D721Med (cell line): ENCODE measurements at places on chromosomes 7 and 10.
A peak's percentile ranks its signal among the peaks of the same experiment; 100 is the strongest.

- no peak for DNase-seq
Measured at GRCh38 chr7:28790467-28790866, 167.7 kb downstream of the TRIL start.

GRCh38 chr7:121547544-121548092, 151.5 kb upstream of the FAM3C start:
- no peak for DNase-seq

DNA sequence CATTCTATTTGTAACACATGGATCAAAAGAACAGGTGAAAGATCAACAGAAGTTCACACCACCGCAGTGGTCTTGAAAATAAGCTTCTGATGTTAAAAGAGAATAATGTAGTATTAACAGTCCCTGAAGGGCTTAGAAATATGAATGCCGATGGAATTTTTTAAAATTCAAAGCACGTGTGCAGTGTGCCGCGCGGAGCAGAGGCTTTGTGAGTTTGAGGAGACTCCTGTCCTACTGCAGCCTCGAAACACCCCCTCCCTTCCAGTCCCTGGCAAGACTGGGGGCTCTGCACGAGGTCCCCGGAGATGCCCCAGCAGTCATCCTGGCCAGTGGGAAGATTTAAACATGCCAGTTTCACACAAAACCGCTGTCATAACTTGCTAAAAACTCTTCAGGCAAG, 196.6 kb downstream of the DIP2C start:
- DNase-seq = no peak

DNA sequence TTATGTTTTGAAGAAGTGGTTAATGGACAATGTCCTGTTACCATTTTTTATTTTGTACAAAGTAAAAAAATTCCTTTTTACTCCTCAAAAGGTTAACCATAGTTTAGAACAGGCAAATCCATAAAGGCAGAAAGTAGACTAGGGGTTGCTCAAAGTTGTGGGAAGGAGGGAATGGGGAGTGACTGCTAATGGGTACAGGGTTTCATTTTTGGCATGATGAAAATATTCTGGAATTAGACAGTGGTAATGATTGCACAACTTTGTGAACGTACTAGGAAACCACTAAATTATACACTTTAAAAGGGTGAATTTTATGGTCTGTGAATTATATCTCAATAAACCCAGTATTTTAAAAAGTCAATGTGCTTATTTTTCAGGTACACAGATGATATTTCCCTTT, 35.4 kb upstream of the CDK14 start:
- DNase-seq = no peak

DNA sequence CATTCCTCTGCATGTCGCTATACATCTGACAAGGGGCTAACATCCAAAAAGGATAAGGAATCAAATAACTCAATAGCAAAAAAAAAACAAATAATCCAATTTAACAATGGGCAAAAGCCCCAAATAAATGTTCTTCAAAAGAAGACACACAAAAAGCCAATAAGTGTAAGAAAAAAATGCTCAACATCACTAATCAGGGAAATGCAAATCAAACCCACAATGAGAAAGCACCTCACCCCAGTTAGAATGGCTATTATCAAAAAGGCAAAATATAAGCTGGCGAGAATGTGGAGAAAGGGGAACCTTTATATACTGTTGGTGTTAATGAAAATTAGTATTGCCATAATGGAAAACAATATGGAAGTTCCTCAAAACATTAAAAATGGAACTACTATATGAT, 14.3 kb downstream of the ARHGAP12 start:
- no peak for DNase-seq

DNA sequence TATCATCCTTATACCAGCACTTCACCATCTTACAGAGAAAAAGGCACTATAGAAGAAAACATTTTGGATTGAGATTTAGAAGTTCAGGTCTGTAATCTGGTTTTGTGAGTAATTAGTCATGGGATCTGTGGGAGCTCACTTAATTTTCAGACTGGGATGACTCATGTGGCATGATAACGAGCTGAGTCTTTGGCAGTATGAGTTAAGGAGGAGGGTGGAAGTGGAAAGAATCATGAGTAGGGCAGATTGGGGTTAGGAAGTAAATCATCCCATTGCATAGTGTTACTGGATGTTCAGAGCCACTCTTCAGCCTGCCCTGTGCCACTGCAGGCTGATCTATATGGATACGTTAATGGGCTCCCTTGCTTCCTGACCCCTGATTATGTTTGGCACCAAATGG, 64.9 kb downstream of the ZNF92 start:
- no peak for DNase-seq

- DNase-seq = no peak
Measured at GRCh38 chr7:116075351-116076145, 45.0 kb upstream of the TFEC start.

- DNase-seq = no peak
Measured at GRCh38 chr10:84574102-84574501, 245.7 kb downstream of the CCSER2 start.

GRCh38 chr10:128245026-128245425, 118.8 kb upstream of the MKI67 start:
- DNase-seq = no peak

GRCh38 chr10:77625379-77625778, 12.2 kb downstream of the KCNMA1 start:
- DNase-seq = no peak

GRCh38 chr7:1090686-1091643, 3.1 kb downstream of the GPER1 start:
- DNase-seq = no peak

DNA sequence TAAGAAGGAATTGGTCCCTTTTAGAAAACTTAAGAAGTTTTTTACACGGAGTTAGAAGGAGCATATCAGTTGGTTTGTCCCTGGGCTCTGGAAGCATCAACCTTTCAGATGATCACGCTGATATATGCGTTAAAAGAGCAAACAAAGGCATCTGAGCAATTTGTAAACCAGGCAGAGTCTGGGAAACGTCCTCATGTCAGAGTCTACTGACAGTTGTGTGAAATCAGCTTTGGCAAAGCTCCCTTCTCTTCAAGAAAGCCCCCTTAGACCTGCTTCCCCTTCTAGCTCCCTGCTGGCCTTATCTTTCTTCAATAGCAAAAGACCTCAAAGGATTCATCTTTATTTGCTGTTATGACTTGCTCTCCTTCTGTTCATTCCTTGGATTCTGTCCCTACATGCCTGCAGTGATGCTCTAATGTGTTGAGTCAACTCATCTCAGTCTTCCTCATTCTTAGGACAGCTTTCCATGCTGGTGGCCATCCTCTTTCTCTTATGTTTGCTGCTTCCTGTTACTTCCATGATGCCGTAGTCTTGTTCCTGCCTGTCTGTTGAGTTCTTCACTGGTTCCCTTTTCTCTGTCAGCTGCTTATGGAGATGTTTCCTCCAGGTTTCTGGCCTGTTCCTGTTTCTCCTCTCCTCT, 106.5 kb upstream of the BMPER start:
- DNase-seq = no peak

GRCh38 chr7:121741896-121742295, 131.1 kb upstream of the PTPRZ1 start:
- DNase-seq = no peak

- no peak for DNase-seq
Measured at GRCh38 chr7:84123965-84124547, 70.5 kb downstream of the SEMA3A start.

- DNase-seq = no peak
Measured at GRCh38 chr10:78266741-78267469, 233.2 kb downstream of the RPS24 start.

- DNase-seq = peak; percentile 56
Measured at GRCh38 chr10:131892806-131893675, 7.8 kb upstream of the PPP2R2D start.

GRCh38 chr7:115056019-115056418, 134.1 kb downstream of the MDFIC start:
- no peak for DNase-seq

- no peak for DNase-seq
Measured at GRCh38 chr7:91263384-91264045, 718 bp upstream of the FZD1 start.

- DNase-seq = no peak
Measured at GRCh38 chr10:22742678-22743077, 28.3 kb upstream of the PIP4K2A start.

- no peak for DNase-seq
Measured at GRCh38 chr10:43430926-43431663, 5.8 kb upstream of the ZNF487 start.

- DNase-seq = no peak
Measured at GRCh38 chr10:59553162-59553900, 156.3 kb downstream of the SLC16A9 start.

DNA sequence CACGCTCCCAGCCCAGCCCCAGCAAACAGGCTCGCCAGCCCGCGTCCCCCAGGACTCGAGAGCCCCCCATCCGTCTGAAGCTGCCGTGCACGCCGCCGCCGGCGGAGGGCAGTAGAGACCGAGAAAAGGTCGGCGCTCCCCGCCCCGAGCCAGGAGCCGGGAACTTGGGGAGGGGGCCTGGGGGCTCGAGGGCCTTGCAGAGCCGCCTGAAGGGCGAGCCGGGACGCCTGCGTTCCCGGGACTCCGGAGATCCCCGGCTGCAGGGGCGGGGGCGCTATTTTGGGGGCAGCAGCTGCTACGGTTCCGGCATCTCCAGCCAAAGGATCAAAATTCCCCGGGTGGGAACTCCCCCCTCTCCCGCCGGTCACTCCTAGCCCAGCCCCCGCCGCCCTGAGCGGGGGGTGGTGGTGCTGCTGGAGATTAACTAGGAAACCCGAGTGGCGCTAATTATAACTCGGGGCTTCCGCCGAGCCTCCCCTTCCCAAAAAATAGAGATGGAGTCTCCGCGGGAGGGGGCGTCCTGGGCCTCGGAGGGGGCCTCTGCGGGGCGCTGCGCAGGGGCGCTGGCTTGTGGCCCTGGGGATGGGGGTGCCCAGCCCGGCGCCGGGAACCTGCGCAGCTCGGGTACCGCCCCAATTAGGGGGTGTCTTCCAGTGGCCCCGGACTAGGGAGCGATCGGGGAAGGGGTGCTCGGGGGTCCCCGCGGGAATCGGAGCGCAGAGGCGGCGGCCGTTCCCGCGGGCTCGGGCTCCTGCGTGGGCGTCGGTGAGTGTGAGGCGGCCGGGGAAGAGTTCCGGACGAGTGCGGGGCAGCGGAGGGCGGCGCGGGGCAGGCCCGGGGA, 608 bp downstream of the ACHE start:
- no peak for DNase-seq

DNA sequence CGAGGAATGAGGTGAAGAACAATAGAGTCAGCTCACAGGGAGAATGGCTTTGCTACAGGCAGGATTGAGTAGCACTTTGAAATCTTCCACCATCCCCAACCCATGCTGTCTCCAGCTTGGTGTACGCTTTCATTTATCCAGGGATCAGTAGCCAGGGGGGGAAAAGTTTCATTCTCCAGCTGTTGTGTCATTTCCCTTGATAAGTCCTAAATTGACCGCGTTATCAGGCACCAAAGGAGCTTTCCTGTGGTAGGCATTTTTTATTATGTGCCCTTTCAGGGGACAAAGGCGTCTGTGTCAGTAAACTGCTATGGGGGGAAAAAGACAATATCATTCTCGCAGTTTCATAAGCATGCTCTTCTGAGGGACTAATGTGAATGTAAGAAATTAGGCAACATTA, 106.6 kb upstream of the YAE1 start:
- DNase-seq = no peak

- DNase-seq = no peak
Measured at GRCh38 chr7:123845823-123846216, 851 bp downstream of the HYAL4 start.

DNA sequence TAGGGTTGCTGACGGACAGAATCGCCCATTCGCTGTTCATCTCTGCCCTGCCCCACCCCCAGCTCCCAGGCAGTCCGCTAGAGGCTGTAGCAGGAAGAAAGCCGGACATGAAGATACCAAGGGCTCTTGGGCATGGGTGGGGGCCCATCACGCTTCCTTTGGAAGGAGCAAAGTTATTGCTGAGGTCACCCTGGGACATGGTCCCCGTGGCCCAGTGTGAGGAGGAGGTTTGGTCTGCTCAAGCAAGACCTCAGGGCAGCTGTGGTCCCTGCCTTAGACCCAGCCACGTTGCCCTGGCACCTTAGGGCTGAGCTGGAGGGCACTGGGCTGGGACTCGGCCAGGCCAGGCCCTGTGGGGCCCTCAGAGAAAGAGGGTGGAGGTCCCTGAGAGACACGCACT, 132.1 kb upstream of the NPS start:
- no peak for DNase-seq

DNA sequence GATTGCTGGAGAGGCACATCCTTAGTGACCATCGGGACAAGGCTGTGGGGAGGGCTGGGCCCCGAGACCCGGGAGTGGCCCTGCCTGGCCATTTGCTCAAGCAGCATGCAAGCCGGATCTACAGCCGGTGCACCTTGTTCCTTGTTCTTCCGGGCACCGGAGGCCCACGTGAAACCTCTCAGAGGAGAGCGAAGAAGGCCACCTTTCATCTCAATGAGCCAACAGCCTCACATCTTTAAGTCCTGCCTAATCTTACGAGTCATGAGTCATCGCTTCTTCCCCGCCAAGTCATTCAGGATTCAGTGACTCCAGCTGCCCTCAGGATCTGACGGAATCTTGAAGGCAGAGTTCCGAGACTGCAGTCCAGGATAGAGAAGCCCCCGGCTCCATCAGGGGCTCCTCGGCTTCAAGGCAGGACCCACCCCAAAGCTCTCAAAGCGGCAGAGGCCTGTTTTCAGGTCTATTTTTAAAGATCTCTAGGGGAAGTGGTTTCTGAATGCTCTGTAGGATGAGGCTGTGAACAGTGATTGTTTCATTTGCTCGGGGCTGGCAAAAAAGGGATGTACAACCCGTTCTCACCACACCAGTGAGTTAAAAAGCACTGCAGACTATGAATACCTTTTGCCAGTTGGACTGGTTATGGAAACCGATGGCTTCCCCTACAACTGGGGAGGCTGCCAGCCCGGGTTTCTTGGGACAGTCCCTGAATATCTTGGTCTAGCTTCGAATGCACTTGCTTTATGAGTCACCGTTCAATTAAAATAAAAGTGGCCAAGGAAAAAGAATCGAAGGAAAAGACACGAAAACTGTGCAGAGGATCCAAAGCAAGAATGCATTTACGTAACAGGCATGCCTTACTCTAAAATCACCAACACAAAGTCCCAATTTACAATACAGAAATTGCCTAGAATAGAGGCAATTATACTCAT, 57.2 kb upstream of the ECHDC3 start:
- DNase-seq = no peak

GRCh38 chr10:114995468-114996247, 57.7 kb downstream of the TRUB1 start:
- DNase-seq = no peak

GRCh38 chr10:103457176-103457712, 1.5 kb downstream of the CALHM1 start:
- DNase-seq = no peak
